ENCODE measurements at places on chromosomes 5 and 9.
A peak's percentile ranks its signal among the peaks of the same experiment; 100 is the strongest.

GRCh38 chr9:26551971-26552370, 340.6 kb downstream of the CAAP1 start:
- no peak for DNase-seq

DNA sequence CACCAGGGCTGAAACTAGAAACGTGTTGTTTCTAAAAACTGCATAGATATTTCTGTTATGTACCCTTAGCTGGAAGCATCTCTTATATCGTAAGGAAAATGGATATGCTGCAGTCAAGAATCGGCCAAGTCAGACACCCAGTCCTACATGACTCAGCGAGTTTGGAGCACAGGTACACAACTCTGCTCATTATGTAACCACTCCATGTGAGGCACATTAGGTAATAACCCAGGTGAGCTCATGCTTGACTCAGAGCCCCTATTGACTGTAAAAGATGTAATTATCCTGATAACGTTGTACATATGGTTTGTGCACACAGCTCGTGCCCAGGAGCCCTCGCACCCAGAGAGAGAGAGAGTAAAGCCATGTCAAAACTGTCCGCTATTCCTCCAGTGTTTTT, 593.7 kb upstream of the ACO1 start:
- no peak for DNase-seq

- DNase-seq = no peak
These were observed 116.0 kb downstream of the TRPM6 start for GRCh38 chr9:74771672-74772071.

DNA sequence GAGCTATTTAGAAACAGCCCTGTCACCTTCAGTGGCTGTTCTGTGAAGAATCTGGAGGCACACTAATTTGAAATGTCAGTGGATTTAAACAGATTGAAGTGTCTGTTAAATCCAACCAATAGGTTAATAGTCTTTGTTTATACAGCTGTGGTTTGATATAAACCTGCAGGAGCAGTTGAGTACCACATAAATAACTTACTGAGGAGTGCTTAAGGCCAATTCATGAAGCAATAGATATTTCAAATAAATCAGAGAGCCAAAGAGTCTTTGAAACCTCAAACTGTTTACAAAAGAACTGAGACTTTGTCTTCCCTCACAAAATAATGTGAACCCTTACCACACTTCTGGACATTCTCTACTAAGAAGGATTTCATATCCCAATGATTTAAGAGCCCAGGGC, 111.9 kb downstream of the FEM1C start:
- DNase-seq = no peak

- no peak for DNase-seq
These were observed 51.2 kb downstream of the RALGPS1 start for GRCh38 chr9:126965541-126966428.

- DNase-seq = no peak
These were observed 353 bp upstream of the PDGFRB start for GRCh38 chr5:150156027-150156368.

- no peak for DNase-seq
These were observed 1.5 kb downstream of the WHRN start for GRCh38 chr9:114503522-114504340.

DNA sequence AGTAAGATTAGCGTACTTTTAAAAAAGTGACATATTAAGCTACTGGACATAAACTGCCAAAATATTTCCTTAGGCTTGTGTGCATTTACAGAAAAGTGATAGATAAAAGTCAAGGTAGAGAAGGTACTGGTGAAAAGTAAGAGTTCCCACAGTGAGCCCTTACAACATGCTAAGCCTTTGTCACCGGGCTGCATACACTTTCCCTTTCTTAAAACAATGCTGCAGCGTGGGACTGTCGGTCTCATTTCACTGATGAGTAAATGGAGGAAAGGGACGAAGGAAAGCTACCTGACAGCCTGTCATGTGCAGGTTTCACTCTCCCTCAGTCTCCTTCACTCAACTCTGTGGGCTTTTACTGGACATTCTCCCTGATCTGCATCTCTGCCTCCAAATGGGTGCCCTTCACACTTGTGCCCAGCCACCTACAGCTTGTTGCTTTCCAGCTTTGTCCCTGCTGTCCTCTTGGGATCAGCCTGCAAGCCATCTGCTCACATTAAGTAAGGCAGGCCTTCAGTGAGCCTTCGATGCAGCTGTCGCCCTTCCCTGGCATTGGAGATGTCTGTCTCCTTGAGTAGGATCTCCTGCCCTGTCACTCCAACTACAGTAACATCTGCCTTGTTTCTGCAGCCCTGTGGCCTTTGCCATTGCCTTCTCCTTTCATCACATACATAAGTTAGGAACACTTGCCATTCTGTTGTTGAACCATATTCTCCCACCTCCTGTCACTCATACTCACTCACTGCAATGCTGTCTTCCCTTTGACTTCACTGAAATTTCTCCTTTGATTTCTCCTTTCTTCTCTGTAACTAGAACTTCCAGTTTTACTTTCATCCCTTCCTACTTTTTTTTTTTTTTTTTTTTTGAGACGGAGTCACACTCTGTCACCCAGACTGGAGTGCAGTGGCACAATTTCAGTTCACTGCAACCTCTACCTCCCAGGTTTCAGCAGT, 9.3 kb upstream of the ROPN1L start:
- no peak for DNase-seq

DNA sequence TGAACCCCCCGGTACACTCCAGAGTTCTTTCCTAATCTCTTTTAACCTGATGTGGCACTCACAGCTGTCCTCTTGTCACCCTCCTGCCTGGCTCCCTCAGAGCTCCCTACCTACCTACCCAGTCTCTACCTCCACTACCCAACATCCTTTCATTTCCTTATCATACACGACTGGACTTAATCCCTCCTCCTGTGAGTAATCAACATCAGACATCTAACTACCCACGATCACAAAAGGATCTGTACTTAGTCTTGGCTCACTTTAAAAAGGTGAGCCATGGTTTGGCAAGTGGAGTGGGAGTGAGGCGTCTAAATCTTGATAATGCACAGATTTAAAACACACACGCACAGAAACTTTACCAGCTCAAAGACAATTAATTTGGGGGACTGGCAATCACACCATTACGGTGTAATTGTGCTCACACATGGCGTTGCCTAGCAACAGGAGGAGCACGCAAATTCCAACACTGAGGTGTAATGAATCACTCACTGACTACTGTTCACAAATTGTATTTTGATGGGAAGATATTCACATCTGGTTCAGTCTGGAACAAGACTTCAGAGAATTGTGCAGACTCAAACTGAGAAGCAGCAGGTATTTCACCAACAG, 235.9 kb downstream of the EPB41L4A start:
- no peak for DNase-seq

GRCh38 chr9:128055344-128056040, 11.6 kb downstream of the NAIF1 start:
- DNase-seq = no peak

DNA sequence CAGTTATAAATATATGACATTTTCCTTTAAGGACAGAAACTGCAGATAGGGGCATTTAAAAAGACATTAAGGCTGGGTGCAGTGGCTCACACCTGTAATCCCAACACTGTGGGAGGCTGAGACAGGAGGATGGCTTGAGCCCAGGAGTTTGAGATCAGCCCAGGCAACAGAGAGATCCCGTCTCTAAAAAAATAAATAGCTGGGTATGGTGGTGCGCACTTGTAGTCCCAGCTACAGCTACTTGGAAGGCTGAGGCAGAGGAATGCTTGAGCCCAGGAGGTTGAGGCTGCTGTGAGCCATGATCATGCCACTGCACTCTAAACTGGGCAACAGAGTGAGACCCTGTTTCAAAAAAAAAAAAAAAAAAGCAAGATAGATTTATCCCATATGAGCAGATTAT, 63.6 kb downstream of the CSNK1A1 start:
- DNase-seq = no peak

DNA sequence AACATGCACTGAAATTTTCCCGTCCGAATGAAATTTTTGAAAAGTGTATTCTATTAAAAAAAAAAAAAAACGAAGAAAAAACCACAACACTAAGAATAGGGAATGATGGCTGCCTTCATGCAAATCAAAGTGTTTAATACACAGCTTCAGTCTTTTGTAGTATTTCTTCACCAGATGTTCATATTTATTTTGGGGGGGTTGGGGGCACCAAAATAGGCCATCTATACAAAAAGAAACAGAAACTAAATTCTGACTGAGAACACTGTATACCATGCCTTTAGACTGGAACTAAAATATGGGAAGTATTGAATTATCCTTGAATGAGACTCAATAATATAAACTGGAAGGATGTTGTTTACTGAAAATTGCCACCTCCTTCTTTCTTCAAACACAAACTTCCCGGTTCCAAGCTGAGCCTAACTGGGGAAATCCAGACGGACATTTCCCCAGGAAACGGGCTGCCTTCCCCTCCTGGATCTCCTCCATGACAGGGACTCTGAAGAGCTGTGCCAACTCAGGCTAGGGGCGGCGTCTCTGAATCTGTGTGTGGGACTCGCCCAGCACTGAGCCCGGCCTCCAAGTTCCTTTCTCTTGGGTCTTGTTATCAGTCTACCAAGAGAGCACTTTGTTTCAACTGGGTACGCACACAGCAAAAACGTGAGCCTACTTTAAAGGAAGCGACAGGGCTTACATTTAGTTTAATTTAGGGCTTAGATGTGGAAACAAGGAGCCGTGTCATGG, 511.3 kb upstream of the ADAMTS16 start:
- no peak for DNase-seq

DNA sequence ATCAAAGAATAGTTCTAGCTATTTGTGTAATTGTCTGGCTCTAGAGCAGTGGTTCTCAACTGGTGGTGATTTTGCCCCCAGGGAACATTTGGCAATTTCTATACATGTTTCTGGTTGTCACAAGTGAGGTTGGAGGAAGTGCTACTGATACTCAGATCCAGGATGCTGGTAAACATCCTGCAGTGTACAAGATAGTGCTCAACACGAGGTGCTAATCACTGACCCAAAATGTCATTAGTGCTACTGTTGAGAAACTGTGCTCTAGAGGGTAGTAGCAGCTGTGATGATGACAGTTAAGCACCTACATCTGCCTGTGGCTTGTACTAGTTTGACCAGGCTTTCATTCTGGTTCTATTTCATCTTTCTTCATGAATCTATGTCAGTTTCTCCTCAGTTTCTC, 22.1 kb downstream of the LRRC19 start:
- no peak for DNase-seq

DNA sequence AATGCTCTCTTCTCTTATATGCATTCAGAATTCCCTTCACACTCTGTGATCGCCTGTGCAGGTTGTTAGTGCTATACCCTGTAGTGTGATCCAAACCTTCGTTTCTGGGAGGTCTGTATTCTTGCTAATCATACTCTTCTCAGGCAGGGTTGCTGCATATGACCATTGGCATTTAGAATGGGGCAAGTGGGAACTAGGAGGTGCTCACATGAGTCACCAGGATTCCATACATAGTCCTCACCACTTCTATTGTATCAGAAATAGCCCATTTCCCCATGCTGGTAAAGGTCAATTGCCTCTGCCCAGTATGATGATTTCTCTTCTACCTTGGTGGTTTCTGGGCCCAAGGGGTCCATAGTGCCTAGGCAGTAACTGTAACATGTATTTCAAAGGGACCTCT, 443.5 kb upstream of the CDH6 start:
- no peak for DNase-seq

DNA sequence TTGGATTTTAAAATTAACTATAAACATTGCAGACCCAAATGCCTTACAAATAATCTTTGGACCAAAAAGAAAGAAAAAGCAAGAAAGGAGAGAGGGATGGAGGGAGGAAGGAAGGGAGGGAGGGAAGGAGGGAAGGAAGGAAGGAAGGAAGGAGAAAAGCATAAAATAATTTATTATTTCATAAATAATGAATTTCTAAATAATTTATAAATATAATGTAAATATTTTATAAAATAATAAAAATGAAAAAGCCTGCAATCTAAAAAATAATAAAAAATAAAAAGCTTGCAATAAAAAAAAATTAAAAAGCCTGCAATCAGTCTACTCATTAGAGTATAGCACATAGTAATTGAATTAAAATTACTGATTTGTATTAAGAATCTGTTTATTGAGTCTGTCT, 614.3 kb downstream of the ISL1 start:
- DNase-seq = no peak

- DNase-seq = no peak
These were observed 214.9 kb upstream of the WWC1 start for GRCh38 chr5:168076561-168076991.

DNA sequence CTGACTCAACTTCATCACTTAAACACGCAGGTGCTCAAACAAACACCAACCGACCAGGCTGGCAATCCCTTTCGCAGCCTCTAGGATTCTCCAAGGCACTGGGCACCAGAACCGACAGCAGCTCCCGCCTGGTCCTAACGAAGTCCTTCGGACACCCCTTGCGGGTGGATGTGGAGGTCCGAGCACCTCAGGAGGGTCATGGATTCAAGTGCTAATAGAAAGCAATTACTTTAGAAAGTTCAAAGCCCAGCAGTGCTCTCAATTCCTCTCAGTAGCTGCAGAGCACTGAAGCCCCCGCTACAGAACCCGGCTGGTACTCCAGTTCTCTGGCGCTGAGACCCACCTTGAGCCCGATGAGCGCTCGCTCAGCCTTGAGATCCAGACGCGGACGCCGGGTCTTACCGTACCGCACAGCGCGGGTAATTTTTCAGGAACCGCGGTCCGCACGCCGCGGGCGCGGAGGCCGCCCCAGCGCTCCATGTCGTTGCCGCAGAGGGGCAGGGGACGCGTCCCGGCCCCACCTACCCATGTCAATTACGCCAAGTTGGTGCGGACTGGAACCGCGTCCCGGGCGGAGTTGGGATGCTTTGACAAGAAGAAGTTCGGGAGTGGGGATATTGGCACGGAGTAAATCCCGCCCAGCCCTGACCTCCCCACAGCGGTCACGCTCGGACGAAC, 638 bp downstream of the MARCHF3 start:
- DNase-seq = peak; percentile 8

DNA sequence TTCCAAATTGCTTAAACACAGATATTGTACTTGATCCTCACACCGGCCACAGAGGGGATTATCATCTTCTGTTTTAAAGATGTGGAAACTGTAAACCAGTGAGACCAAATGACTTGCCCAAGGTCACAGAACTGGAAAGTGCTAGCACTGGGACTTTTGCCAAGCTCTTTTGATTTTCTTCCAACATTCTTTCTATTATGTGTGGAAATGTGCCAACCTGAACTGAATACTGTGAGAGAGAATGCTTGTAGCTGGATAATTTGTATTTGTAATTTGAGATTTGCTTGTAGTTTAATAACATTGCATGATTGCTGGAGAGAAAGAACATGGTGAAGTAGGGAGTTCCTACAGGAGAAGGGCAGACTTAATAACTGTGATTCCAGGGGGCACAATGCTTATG, 977.9 kb upstream of the NUDT12 start:
- no peak for DNase-seq

DNA sequence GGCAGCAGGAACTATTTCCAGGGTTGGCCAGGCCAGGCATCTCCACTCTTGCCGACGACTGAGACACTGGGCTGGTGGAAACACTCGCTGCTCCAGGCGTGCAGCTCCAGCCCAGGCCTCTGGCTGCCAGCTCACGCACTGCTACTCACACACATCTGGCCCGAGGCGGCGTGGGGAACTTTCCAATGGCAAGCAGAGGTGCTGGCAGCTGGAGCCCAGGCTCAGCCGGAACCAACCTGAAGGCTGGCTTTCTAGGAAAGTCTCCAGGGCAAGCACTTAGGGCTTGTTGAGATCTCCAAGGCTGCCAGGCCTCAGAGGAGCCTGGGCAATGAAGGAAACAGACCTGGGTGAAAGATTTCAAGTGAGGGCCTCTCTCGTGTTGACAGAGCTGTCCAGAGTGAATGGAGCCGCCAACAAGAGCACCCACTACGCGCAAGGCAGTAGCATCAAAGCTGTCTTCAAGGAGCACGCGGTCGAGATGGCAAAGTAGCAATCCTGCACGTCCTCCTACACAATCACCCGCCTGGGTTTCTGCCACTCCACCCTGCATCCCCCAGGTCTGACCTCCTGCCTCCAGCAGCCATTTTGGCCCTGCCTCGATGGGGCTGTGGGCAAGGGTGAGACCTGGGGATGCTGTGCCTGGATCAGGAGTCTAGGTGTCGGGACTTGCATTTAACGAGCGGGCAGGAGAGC, 14.4 kb downstream of the SH3PXD2B start:
- no peak for DNase-seq

All from stimulated activated CD8-positive, alpha-beta memory T cell treated with anti-CD3 and anti-CD28 coated beads, Interleukin-7, amount 100 ng/mL, for 1 hour (primary cell).